ENCODE measurements at places on chromosomes 12 and 14.

DNA sequence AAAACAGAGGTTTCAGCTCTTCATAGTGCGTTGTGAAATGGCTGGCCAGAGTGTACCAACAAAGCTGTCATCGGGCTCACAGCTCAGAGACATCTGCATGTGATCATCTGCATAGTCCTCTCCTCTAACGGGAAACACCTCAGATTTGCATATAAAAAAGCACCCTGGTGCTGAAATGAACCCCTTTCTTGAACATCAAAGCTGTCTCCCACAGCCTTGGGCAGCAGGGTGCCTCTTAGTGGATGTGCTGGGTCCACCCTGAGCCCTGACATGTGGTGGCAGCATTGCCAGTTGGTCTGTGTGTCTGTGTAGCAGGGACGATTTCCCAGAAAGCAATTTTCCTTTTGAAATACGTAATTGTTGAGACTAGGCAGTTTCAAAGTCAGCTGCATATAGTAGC is 14.3 kb upstream of the PAPLN start:
- peak; percentile 54 for DNase-seq

- DNase-seq = no peak
Observed at GRCh38 chr12:57936513-57936883, 4.9 kb upstream of the ATP23 start.

DNA sequence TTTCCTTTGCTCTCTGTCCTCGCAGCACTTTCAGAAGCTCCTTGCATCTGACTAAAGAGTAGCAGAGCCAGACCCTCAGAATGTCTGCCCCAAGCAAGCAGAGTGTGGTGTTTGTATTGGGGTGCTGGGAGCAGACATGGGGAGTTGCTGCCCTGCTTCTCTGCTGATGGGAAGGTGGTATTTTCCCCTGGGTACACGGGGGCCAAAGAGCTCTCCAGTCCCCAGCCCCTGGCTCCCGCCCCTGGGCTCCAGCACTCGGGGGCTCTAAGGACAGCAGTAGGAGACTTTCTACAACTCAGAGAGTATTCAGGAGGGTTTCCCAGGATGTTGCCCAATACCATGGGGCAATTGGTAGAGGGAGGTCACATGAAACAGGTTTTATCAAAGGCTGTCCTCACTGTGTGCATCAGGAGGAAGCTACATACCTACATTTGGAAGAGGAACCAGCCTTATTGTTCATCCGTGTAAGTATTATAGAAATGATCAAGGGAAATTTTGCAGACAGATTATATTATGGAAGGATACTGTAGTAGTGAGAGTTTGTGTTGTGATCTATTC is 50.3 kb downstream of the DAD1 start:
- DNase-seq = no peak

- DNase-seq = no peak
Observed at GRCh38 chr12:125105600-125105999, 40.4 kb downstream of the AACS start.

- DNase-seq = no peak
Observed at GRCh38 chr14:56322531-56322930, 204.3 kb downstream of the PELI2 start.

DNA sequence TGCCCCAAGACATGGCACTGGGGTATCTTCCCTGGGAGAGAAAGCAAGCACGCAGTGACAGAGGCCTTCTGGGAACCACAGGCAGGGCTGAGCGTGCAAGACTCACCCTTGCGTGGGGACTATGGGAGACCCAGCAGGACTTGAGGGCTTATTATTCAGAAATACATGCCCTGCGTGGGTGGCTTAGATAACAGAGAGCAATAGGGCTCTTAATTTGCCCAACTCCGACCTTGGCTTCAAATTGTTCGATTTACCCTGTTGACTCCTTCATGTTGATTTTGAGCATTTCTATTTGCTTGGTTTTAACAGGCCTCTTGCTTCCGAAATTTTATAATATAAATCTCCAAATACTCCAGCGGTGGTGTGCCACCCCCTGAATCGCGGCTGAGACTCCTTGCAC is 5.1 kb upstream of the SERPINA1 start:
- no peak for DNase-seq

GRCh38 chr12:57119294-57120085 is 8.3 kb upstream of the STAT6 start:
- DNase-seq = no peak

DNA sequence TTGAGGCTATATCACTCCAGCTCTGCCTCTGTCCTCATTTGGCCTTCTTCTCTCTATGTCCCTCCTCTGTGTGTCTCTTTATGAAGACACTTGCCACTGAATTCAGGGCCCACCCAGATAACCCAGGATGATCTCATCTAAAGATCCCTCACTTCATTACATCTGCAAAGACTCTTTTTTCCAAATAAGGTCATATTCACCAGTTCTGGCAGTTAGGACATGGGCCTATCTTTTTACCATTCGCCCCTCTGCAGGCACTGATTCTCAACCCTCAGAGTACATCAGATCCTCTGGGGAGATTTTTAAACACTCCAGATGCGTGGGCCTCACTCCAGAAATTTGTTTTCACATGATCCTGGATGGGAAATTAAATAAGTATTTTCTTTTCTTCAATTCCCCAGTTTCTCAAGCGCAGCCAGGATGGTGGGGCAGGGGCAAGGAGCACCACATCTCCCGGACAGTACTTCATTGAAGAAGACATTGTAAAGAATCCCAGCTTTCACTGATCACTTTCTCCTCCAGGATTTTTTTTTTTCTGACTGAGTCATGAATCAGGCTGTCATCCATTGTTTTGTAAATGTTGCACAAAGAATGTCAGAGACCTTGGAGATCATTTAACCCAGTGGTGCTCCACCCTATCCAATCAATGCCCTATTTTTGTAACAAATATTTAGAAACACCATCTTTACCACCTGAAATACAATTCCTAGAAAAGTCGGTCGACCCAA is 27.4 kb downstream of the CRACR2A start:
- DNase-seq = peak; percentile 10

All from foreskin fibroblast (primary cell).